Keratinocyte (primary cell): ENCODE measurements at places on chromosomes 6 and 20. TPM values are rescaled to one million over a fixed set of nuclear protein-coding genes. Genes with fewer than 3 reads are reported as not detected.

DNA sequence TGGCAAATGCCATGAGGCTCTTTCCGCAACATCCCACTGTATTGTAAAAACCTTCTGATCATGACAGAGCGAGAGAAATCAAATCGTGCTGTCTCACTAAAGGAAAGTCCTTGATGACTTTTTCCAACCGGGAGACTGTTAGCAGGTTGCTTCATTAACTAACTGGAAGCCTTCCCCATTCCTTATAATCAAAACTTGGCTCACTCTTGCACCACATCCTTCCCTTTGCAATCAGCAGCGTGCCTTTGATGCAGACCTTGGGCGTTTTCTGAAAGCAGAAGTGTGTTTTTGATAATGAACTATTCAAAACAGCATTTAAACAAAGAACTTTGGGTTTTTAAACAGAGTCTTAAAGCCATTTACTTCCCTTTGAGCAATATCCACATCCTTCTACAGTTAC is 96.2 kb upstream of the CNR1 start:
- H3K4me1 ChIP-seq: no peaks in the 10 kb centered on the region
- no peak overlapping the region for H3K27ac ChIP-seq
- DNase-seq: no peak
- H3K36me3 ChIP-seq: no peaks in the 10 kb centered on the region

- H3K27ac ChIP-seq: no peak overlapping the region
- no peaks in the 10 kb centered on the region for H3K36me3 ChIP-seq
- no peaks in the 10 kb centered on the region for H3K4me1 ChIP-seq
Measured at GRCh38 chr6:159184559-159184958, 15.4 kb downstream of the FNDC1 start.

- no peak overlapping the region for H3K4me3 ChIP-seq
- H3K27me3 ChIP-seq: no peaks in the 10 kb centered on the region
- no peak overlapping the region for H3K27ac ChIP-seq
Measured at GRCh38 chr6:111429571-111429970, 53.4 kb downstream of the REV3L start.

GRCh38 chr6:158051968-158052367 is 70.3 kb downstream of the SYNJ2 start:
- DNase-seq: no peak
- no peak overlapping the region for H3K27ac ChIP-seq
- H3K4me3 ChIP-seq: no peak overlapping the region
- H3K4me1 ChIP-seq: peaks cover 19% of the 10 kb centered on the region
- no peaks in the 10 kb centered on the region for H3K27me3 ChIP-seq
- H3K36me3 ChIP-seq: peaks cover 6% of the 10 kb centered on the region

DNA sequence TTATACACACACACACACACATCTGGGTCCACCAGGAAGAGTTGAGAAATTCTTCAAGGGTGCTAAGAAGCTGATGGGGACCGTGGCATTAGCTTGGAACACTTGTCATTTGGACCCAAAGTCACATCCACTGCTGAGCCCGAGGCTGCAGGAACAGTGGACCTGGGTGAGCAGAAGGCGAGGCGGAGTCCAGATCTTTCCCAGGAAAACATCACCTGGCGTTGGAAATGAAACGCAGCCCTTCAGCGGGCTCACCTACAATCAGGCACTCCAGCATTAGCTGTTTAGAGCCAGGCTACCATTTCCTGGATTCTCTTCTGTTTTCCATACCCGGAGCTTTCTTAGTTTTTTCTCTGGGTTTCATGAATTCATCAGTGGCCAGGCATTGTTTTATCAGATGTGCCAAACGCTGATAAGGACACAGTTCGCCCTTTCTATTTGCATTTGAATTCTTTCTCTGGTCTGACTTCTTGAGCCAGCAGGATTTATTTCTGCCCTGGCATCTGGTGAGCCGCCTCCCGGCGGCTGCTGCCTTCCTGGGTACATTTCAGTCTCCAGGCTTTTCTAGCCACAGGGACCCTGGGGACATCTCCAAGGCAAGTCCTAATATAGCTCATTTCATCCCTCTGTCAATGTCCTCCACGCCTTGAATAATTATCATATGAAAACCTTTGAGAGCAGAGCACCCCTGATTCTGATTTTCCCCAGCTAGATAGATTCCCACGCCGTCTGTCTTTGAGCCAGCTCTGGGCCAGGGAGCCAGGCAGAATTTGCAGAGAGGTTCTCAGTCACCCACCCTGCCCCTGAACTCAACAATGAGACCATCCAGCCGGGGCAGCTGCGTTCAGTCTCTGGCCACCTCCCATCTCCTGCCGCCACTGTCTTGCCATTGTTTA is 170.9 kb downstream of the TTLL2 start:
- no peaks in the 10 kb centered on the region for H3K4me1 ChIP-seq
- no peak for DNase-seq

DNA sequence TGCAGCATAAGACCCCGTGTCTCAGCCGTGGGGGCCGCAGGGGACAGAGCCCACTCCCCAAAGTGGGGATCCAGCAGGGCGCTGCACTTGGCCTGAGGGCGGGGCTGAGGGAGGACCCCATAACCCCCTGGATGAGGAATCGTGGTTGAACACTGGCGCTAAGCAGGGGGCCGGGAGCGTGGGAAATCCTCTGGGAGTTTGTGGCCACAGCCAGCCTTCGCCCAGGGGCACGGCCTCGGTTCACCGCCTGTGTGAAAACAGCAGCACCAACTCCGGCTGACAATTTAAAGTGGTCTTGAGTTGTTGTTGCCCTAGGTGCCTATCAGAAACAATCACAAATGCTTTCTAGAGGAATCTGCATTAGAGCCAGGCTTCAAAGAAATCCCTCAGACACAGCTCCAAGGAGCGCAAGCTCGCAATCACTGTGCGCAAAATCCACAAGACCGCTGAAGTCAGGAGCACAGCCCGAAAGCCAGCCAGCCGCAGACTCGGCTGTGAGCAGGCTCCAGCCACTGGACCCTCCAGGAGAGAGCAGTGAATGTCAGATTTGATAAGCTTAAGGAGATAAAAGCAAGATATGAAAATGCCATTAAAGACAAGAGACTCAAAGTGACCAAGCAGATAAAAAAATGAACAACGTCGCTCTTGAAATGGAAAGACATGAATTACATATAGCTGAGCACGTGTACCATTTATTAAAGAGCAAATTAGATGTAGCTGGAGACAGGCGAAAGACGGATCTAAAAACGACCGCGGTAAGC is 10.9 kb upstream of the RPS6KA2 start:
- H3K36me3 ChIP-seq: no peaks in the 10 kb centered on the region
- no peak overlapping the region for H3K27ac ChIP-seq
- H3K4me3 ChIP-seq: no peak overlapping the region
- H3K4me1 ChIP-seq: peaks cover 13% of the 10 kb centered on the region
- no peak for DNase-seq

The LINC00237 gene
- not detected in 3 replicates for polyA plus RNA-seq

DNA sequence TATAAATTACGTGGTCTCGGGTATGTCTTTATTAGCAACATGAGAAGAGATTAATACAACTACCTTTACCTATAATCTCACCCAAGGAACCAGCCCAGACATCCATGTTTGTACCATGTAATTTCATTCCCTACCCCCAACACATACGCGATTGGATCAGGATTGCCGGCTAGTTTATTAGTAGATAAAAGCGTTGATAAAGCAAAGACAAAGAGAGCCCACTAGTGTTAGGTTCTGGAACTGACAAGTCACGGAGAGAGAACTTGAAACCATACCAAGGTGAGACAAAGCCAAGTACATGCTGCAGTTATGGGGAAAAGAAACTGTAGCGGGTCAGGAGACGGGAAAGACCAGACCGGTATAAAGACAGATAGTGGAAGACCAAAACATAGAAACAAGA is 37.4 kb upstream of the FAM135A start:
- H3K27ac ChIP-seq: no peak overlapping the region
- no peaks in the 10 kb centered on the region for H3K27me3 ChIP-seq
- peaks cover 18% of the 10 kb centered on the region for H3K4me1 ChIP-seq
- H3K4me3 ChIP-seq: no peak overlapping the region
- H3K36me3 ChIP-seq: no peaks in the 10 kb centered on the region

GRCh38 chr20:18702736-18703135 is 110.8 kb upstream of the SCP2D1 start:
- peaks cover 4% of the 10 kb centered on the region for H3K36me3 ChIP-seq
- no peak overlapping the region for H3K4me3 ChIP-seq
- peaks cover 6% of the 10 kb centered on the region for H3K4me1 ChIP-seq
- no peaks in the 10 kb centered on the region for H3K27me3 ChIP-seq
- no peak for DNase-seq

GRCh38 chr20:51369503-51369902 is 173.0 kb downstream of the NFATC2 start:
- peaks cover 17% of the 10 kb centered on the region for H3K4me1 ChIP-seq
- H3K27ac ChIP-seq: no peak overlapping the region
- no peak for DNase-seq
- no peaks in the 10 kb centered on the region for H3K36me3 ChIP-seq
- no peak overlapping the region for H3K4me3 ChIP-seq
- peaks cover 9% of the 10 kb centered on the region for H3K27me3 ChIP-seq

DNA sequence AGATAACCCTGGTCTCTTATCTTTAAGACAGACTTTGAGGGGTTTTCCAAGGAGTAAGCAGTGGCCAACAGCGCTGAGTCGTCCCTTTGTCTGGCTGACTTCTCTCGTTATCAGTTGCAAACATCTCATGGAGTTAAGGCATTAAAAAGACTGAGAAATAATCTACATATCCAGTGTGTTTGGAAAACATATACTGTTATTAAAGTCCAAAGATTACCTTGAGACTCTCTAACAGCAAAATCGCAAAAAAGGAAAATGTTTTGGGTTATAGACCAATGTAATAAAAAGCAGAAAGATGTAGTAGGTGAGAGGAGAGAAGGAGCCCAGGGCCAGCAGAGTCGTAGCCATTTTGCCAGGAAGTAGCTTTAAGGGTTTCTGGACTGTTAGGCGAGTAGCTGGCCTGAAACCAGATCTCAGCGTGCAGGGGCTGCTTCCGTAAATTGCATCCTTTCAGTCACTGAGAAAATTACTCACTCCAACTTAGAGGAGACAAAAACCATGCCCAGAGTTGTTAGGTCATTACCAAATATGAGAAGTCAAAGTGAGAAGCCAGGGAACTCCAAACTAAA is 24.6 kb downstream of the MYLK4 start:
- no peaks in the 10 kb centered on the region for H3K27me3 ChIP-seq
- H3K36me3 ChIP-seq: no peaks in the 10 kb centered on the region
- no peaks in the 10 kb centered on the region for H3K4me1 ChIP-seq
- no peak overlapping the region for H3K27ac ChIP-seq
- no peak for DNase-seq
- no peak overlapping the region for H3K4me3 ChIP-seq

GRCh38 chr20:57837208-57838035 is 127.6 kb upstream of the PMEPA1 start:
- H3K27ac ChIP-seq: no peak overlapping the region
- no peaks in the 10 kb centered on the region for H3K36me3 ChIP-seq
- H3K27me3 ChIP-seq: peaks cover 71% of the 10 kb centered on the region
- H3K4me3 ChIP-seq: no peak overlapping the region
- no peak for DNase-seq

The KHDC1L gene
- 0.10 TPM in 1 of 3 replicates, not detected in the others for polyA plus RNA-seq

The HSPA1A gene
- 95.5 to 142 TPM (median 110 TPM) in 3 replicates for polyA plus RNA-seq

DNA sequence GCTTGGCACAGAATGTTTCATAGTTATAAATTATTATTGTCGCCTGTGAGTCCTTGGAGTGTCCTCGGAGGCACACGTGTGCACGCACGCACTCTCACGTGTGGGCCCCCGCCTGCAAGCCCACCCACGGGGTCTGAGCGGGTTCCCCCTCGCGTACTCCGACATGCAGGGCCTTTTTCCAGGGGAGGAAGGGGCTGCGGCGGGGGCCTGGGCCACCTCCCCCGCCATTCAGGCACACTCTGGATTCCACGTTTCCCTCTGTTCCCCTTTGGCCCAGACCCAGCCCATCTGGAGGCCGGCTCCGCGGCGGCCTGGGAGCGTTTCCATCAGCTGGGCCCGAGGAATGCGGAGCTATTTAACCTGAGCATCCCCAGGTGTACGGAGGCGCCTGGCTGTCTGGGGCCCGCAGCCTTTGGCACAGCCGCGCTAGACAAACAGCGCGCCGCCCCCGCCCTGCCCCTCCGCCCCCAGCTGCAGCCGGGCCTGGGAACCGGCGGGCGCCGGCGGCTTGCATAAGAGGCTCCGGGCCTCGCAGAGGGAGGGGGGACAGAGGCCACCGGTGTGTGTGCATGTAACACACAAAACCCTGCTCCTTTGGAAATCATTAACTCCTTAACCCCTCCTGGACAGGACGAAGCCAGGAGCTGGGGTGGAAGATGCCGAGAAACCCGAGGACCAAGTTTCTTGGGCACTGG is 3.3 kb downstream of the ID1 start:
- peak overlapping the region; percentile 31 for H3K27ac ChIP-seq
- H3K36me3 ChIP-seq: no peaks in the 10 kb centered on the region
- DNase-seq: no peak
- H3K4me3 ChIP-seq: peak overlapping the region; percentile 35
- no peaks in the 10 kb centered on the region for H3K27me3 ChIP-seq
